Pulmonary artery endothelial cell (primary cell): ENCODE measurements at places on chromosomes 3 and 15. TPM values are rescaled to one million over a fixed set of nuclear protein-coding genes. Genes with fewer than 3 reads are reported as not detected.

FEZF2 gene
- total RNA-seq = not detected in 2 replicates

ANKRD34C gene
- total RNA-seq = not detected in 2 replicates

MKRN2OS gene
- total RNA-seq = not detected in 2 replicates

ROPN1 gene
- not detected in 2 replicates for total RNA-seq

GPR149 gene
- not detected in 2 replicates for total RNA-seq

BOC gene
- total RNA-seq = 0.20 and 0.35 TPM in 2 replicates

CPLX3 gene
- total RNA-seq = not detected in 2 replicates

HLTF gene
- total RNA-seq = 34.1 and 56.9 TPM in 2 replicates

APEH gene
- 104 and 128 TPM in 2 replicates for total RNA-seq

MOBP gene
- 0.07 and 0.95 TPM in 2 replicates for total RNA-seq
